ENCODE measurements at places on chromosomes 7 and 10.

DNA sequence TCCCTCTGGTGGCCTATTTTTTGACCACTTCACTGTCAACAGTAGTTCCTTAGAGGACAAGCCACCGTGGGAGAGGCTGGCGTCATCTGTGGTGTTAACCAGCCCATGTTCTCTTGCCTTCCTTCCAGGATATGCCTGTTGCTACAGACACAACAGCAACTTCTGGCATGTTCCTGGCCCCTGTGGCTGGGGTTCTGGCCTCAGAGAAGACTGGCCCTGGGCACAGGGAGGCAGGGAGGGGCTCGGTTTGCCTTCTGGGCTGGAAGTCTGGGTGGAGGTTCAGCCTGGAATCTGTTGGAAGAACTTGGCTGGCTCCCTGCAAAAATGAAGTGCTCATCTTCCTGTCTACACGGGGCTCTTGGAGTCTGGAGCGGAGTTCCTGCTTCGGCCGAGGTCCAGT is 25.7 kb downstream of the GOLGA7B start:
- DNase-seq: peak; percentile 85

GRCh38 chr10:505419-505818 is 184.0 kb downstream of the DIP2C start:
- DNase-seq: no peak

DNA sequence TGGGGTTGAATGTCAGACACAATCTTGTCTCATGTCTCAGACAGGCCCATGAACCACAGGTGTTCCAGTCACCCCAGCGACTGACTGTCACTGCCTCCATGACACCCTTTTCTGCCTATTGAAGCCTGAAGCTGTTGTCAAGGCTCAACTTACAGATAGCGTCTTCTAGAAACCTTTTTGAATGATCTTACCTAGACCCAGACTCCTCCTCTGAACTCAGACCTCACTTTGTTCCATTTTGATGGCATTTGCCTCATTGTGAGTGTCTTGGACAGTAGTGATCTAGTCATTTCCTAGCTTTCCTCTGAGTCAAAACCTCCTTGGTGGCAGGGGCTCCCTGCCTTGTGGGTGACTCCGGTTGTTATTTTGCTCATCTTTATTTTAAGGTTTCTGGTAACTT is 98.3 kb upstream of the AGK start:
- no peak for DNase-seq

GRCh38 chr10:4217187-4217586 is 432.2 kb upstream of the KLF6 start:
- DNase-seq: no peak

- no peak for DNase-seq
Measured at GRCh38 chr7:98254516-98254915, 2.5 kb upstream of the TECPR1 start.

DNA sequence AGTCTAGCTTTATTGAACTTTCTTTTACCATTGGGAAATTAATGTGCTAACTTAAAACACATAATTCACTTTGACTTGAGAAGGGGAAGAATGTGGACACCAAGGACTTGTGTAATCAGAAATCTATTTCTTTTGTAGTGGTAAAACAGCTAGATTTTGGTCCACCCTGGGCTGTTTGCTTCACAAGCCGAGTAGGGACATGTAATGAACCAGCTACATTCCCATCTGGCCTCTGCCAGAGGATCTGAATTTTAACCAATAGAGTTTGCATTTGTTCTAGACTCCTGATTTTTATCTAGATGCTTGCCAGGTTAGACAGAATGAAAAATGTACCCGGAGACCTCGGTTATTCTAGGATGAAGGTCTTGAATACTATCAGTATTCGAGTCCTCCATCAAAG is 1.9 kb downstream of the CACNB2 start:
- no peak for DNase-seq

GRCh38 chr10:26911811-26912461 is 51.2 kb upstream of the ABI1 start:
- DNase-seq: no peak

All from coronary artery (tissue), 2 donors.